Activated naive CD4-positive, alpha-beta T cell treated with anti-CD3 and anti-CD28 coated beads for 36 hours (primary cell): ENCODE measurements at places on chromosomes 3 and 15. TPM values are rescaled to one million over a fixed set of nuclear protein-coding genes. Genes with fewer than 3 reads are reported as not detected.

DNA sequence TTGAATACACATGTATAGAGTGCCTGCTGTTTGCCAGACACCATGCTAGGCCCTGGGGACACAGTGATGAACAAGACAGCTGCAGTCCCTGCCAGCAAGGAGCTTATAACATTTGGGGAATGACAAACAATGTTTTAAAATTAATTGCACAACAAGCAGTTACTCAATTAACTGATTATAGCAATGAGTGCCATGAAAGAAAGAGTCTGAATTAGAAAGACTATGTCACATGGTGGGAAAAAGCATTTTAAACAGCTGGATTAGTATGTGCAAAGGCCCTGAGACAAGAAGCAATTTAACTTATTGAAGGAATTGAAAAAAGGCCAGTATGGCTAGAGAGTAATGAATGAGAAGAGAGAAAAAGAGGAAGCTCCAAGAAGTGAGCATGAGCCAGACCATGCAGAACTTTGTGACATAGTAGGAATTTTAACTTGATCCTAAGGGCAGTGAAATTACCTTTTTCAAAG is 64.5 kb upstream of the PLXNA1 start:
- no peak for DNase-seq

DNA sequence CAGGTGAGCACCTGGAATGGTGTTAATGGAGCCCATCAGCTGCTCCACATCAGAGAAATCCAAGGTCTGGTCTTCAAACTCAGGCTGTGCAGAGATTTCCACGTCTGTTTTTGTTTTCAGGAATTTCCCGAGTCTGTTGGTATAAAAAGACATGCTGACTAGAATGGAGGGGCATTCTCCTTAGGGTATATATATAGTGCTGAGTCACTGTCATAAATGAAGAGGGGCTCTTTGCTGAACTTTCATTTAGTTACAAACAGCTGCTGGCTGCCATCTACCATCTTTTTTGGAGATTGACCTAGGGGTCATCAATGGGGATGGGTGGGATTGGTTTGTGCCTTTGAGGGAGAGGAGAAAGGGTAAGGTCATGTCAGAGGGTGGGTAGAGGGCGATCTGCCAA is 27.1 kb downstream of the FSD2 start:
- no peak for DNase-seq

- no peak for DNase-seq
Observed at GRCh38 chr15:51828621-51829375, 655 bp upstream of the TMOD3 start.

DNA sequence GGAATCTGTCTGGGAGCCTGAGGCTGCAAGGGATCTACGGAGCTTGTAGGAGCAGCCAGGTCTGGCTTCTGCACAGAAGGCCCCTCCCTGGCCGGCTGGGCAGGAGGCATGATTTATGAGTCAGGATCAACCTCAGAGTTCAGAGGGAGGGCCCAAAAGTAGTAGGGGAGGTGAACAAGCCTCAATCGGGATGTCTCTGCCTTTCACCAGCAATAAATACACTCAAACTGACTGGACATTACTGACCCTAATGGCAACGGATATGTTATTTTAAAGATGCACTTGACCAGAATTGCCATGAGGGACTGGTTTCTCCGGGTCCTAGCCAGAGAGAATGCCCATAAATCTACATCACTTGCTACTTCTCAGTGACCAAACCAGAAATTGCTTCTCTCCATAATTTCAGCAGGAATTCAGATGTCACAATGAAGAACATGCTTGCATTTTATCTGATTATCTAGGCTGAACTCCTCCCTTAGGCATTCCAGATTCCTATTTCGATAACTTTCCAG is 109.6 kb upstream of the LMOD3 start:
- no peak for DNase-seq

DNA sequence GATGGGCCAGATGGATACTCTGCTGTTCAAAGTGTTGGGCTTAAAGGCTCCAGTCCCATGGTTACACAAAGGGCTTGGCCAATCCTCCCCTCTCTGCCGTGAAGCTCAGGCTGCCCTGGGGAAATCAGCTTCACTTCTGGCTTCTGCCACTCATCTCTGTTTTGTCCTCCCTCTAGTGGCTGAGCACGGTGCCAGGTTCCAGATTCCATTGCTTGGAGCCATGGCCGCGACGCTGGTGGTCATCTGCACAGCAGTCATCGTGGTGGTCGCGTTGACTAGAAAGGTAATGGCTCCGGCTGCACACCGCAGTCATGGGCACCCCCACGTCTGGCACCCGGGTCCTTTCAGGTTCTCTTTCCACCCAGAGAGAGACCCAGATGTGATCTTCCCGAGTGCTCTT is 5.6 kb downstream of the TIGIT start:
- peak; percentile 43 for DNase-seq

DNA sequence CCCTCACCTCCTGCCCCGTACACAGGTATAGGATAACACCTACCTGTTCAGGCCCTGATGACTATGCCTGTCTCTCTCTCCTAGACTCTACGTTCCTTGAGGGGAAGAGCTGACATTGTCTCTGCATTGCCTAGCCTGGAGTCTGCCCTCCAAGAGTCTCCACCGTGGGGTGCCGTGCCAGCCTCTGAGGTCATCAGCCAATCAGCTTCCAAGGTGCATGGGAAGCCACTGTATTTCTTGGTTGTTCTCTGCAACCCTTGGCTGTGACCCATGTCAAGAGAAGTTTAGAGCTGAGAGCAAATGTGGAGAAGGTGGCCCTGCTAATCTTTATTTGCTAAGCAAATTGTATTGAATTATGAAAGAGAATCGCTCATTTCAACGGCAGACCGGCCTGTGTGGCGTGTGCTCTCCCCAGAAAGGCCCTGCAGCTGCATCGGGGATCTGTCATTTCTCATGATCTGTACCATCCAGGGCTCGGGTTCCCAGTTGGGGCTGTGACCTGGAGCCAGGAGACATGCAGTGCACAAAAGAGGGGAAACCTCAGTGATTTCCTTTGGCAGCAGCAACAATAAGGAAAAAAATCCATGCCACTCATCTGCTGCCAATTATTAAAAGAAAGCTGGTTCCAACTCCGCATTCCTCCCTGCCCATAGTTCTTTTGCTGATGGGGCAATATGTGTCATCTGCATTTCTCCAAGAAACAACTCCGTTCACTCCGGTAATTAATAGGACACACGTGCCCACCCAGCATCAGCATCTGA is 182.2 kb downstream of the MEGF11 start:
- DNase-seq = no peak

GHSR gene
- not detected for total RNA-seq

LPCAT4 gene
- 63.5 TPM for total RNA-seq

DNA sequence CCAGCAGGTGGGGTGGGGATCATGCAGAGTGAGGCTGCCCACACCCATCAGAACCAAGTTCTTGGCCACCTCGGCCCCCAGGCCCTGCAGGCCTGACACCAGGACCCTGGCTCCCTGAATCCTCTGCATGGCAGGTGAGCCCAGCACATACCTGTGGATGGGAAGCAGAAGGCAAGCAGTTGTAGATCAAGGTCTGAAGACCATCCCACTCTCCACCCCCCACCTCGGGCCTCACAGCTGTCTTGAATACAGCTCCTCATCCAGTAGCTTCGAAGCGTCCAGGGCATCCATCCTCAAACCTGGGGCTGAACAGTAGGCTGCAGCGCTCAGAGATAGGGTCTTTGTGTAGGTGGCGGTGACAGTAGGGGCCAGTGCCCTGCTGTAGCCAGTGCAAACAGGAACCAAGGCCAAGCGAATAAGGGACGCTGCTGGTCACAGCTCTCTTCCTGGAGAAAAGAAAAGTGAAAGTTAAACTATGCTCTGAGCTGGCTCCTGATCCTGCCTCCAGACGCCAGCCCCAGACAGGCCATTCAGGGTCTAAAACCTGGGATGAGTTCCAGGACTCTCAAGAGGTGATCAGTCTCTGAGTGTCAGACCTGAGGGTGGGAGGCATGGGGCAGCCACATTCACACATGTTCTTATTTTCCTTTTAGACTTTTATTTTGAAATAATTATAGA is at the start of gene UBA7:
Gene UBA7 (minus strand): TSS at position 457 of the 678 bp plus-strand sequence. CDS start 166 bp downstream, at position 291.
- DNase-seq = peak; percentile 55

DNA sequence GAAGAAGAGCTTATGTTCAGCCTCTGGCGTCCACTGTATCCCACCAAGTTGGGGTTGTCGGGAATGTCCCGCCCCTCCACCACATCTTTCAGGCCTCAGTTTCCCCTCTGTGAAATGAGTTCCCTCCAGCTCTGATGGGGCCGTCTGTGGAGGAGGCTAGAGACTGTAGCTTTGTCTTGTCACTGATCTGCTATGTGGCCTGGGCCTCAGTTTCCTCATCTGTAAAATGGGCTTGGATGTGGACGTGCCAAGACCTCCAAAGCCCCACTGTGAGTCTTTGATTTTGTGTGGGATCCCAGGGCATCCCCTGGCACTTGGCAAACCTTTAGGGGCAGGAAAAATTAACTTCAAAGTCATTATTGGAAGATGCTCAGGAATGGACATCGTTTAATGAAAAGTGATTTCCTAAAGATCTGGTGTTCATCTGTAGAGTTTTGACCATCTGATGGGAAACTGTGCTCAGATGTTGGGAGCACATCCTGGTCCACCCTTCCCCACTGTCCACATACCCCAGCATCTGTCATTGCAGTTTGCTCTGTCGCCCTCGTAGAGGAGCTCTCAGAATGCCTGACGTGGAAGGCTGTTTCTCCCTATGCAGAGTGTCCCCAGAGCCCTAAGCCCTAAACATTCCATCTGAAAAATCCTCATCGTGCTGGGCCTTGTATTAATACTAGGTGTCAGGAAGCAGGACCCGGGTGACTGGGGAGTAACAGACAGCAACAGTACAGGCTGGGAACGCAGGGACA is 28.5 kb downstream of the SLC6A6 start:
- DNase-seq = no peak

CPN2 gene
- not detected for total RNA-seq

DNA sequence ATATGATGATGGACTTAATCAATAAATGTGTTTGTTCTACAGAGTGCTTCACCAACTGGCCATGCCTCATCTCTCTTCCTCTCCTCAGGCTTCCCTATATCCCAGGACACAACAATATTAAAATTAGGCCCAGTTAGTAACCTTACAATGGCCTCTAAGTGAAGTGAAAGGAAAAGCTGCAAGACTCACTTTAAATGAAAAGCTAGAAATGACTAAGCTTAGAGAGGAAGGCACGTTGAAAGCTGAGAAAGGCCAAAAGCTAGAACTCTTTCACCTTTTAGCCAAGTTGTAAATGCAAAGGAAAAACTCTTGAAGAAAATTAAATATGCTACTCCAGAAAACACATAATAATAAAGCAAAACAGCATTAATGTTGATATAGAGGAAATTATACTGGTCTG is 1010.3 kb downstream of the NAALADL2 start:
- no peak for DNase-seq

DAZL gene
- total RNA-seq = not detected

DPPA2 gene
- total RNA-seq = not detected

DNA sequence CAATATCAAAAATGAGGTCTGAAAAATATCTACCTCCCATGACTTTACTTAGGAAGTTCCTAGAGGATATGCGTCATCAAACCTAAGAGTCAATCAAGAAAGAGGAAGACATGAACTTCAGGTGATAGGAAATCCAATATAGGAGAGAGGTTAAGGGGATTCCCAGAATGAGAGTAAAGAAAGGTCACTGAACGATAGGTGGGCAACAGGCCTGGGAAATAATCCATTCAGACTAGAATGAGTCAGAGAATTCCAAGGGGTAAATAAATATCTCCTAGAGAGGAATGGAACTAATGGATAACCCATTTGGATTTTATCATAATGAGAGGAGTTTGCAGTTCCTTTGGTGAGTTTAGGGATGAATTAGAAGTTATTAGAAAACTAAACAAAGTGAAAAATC is 131.1 kb upstream of the NUDT16 start:
- DNase-seq = no peak

- DNase-seq = peak; percentile 52
Observed at GRCh38 chr3:127473244-127474024, 117.1 kb downstream of the TPRA1 start.

GRCh38 chr15:74233851-74234597 is 2.1 kb upstream of the CCDC33 start:
- no peak for DNase-seq

GRCh38 chr3:164453714-164454113 is 624.6 kb downstream of the SI start:
- DNase-seq = no peak
